ENCODE measurements at places on chromosomes 6 and 20.

DNA sequence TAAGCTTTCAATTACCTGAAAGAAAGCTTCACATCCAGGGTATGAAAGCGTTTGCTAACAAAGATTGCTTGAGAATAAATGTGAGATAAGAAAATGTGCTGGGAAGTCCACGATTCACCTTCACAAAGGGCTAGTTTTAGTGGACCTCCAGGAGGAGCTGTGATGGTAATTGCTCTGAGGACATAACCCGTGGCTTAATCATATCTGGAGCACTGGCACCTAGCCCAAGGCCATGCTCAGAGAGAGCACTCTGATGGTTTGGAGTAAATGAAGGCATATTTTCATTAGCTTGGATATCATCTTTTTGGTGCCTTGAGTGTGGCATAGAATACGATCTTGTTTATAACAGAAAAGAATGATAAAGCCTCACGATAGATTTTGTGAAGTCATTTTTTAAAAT, 46.9 kb upstream of the BACH2 start:
- no peak for DNase-seq

DNA sequence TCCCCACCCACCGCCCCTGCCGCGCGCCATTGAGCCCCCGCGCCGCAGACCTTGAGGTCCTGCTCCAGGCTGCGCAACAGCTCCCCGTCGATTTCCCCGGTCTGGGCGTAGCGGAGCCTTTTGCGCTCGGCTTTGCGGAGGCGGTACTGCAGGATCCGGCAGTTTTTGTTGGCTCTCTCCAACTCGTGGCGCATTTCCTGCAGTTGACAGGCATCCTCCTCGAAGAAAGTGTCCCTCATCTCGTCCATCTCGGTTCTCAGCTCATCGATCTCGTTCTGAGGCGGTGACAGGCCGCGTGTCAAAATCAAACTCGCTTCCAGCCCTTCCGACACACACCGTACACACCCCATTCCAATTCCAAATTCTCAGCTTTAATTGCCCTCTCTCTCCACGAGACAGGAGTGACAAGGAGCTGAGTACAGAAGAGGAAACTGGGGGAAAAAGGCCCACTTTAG, 4.3 kb downstream of the MTCL3 start:
- peak; percentile 32 for DNase-seq

DNA sequence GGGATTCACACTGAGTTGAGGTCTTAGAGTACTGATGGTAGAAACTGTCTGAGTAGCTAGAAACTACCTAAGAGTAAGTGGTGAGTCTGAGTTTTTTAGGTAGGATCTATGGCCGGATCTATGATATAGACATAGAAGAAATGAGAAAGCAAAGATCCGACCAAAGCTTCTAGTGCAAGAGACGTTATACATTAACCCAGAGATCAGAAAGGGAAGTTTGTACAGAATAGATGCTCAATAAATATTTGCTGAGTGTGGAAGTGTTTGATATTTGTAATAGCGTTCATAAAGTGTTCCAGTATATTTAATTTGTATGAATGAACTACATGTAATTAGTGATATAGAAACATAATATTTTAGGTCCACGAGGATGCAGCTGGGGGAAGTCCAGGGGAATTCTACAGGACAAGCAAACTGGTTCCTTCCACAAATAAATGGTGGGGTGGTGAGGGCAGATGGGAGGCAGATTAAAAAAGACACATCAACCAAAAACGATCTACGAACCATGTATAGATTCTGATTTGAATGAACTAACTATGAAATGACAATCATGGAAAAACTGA, 31.9 kb upstream of the JARID2 start:
- DNase-seq, result no peak

DNA sequence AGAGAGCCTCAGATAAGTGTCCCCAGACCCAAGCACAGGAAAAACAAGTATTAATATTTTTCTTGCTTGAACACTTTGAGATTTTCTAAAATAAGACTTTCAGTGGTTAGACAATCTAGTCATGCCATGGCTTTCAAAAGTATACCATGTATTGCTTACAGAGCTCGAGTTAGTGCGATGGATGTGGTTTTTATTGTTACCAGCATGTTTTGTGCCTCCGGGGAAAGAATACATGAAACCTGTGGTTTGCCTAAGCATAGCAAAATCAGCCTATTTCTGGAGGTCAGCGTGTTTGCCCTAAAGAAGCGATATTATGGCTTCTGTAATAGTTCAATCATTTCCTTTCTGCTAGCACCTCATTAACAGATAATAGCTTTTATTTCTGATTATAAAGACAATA, 21.6 kb downstream of the RIN2 start:
- no peak for DNase-seq

- peak; percentile 72 for DNase-seq
These were observed at the start of gene VWA7 for GRCh38 chr6:31776989-31777666. TSS of gene VWA7 (minus strand) at chr6:31777328. CDS start at chr6:31776779, 549 bp downstream.

DNA sequence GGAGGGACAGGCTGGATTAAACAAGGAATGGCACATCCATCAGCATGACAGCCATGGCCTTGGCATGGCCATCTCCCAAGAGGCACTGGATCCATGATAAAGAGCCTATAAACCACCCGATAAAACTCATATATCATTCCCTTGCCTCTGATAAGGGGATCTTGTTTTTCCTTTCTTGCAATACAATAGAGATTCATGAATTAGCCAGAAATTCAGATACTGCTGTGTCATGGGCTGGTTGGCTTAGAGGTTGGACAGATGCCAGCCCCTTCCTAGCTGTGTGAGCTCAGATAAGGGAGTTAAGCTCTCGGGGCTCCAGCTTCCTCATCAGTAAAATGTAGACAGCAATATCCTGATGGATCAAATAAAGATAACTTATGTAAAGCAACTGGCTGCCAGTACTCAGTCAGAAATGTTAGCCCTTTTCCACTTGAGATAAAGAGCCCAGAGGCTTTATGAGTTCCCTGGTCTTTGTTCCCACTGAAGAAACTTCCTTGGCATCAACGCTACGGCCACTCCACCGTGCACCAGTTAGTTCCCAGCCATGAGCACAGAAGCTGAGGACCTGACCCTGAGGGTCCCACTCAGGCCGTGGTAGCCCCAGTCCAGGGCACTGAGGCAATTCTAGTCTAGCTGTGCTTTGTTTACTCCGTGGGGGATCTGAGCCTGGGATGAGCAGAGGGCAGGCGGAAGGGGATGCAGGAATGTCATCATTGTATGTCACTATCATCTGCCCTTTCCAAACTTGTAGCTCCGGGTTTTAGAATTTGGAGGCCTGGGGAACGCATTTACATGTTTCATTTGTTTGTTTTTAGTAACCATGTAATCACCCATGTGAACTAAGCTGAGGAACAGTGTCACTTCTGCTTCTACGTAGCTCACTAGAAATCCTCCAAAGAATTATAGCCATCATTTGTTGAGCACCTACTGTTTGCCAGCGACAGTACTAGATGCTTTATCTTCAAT, 67.2 kb upstream of the TBC1D7 start:
- no peak for DNase-seq

DNA sequence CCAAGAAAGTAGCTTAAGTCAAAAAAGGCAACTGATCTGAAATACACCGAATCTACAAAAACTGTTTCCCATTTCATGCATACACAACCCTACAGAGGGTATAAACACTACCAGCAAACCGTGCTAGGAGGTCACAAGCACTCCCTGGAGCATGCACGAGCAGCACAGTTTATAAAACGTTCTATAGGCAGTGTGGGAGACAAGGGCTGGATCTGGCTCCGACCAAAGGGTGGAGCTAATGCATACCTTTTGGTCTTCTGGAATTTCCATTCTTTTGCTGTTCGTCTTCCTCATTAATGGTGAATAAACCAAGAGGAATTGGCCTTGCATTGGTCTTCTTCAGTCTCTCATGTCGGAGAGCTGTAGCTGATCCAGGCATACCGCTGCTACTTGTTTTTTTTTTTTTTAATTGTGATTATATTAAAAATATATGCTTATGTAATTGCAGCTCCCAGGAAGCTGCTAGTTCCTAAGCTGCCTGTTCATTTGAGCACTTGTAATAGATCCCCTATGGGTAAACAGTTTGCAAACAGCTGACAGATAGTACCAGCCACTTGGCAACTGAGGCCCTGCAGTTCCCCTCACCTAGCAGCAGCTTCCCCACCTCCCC, 24.5 kb downstream of the MAP7 start:
- no peak for DNase-seq

DNA sequence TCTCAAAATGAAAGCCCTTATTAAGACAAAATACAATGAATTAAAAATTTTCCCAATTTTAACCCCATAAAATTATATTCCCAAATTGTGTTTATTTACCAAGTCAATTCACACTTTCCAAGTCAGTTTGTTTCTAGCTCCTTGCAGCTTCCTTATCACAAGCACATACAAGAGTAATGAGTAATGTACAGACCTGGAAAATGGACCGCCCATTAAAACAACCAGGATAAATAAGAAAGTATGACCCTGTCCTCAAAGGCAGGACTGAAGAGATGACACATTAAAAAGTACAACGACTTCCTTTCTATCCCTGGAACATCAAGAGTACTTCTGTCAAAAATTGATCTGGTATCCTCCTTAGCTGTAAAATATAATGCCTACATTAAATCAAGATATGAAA, 47.1 kb upstream of the TMX4 start:
- DNase-seq, result no peak

DNA sequence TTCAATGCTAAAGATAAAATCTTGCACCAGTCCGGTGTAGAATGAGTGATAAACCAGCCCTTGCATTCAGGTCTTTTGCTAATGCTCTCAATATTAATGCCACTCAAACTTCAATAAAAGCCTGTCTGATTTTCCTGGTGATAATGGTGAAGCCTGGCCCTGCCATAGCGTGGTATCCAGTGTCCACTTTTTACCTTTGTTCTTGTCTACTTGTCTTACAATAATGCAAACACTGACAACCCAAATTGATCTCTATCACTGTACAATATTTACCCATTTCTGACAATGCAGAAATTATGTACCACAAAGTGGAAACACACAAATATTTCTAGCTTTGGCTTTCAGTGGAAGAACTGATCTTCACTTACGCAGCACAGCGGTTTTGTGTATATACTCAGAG, 189.1 kb downstream of the ZDHHC14 start:
- DNase-seq, result no peak

Measured in stimulated activated CD4-positive, alpha-beta T cell treated with anti-CD3 and anti-CD28 coated beads, Interleukin-12 subunit alpha, Interleukin-12 subunit beta, amount 100 ng/mL, for 48 hours (primary cell).